ENCODE measurements at places on chromosomes 1 and 21. TPM values are rescaled to one million over a fixed set of nuclear protein-coding genes. Genes with fewer than 3 reads are reported as not detected.

DNA sequence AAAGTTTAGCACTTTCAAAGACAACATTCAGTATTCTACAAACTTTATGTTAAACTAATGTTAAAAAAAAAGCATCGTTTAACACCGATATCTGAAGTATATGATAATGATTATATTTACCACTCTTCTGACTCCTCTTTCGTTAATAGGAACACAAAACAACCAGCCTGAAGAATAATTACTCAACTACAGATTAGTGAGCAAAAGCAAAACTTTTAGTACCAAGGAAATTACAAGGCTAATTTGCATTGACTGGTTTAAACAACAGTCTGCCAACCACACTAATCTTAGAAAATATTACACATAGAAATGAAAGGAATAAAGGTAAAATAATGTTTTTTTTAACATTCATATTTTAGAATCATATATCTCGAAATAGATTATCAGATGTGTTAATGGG, 500.7 kb downstream of the LMO4 start:
- H3K4me3 ChIP-seq, result no peak overlapping the region
- no peak for DNase-seq
- no peaks in the 10 kb centered on the region for H3K27me3 ChIP-seq
- H3K36me3 ChIP-seq, result no peaks in the 10 kb centered on the region

IGFN1 gene
- total RNA-seq, result not detected

GRCh38 chr1:212309967-212310366, 24.8 kb downstream of the PPP2R5A start:
- H3K4me3 ChIP-seq, result no peak overlapping the region
- H3K27me3 ChIP-seq, result no peaks in the 10 kb centered on the region
- peaks cover 19% of the 10 kb centered on the region for H3K36me3 ChIP-seq
- DNase-seq, result no peak
- H3K27ac ChIP-seq, result no peak overlapping the region

GRCh38 chr1:154992721-154993571, 440 bp upstream of the LENEP start:
- H3K27ac ChIP-seq, result no peak overlapping the region
- H3K4me3 ChIP-seq, result no peak overlapping the region
- peak; percentile 60 for DNase-seq
- H3K27me3 ChIP-seq, result no peaks in the 10 kb centered on the region
- peaks cover 6% of the 10 kb centered on the region for H3K36me3 ChIP-seq

GRCh38 chr1:79041666-79042065, 35.1 kb upstream of the ADGRL4 start:
- no peaks in the 10 kb centered on the region for H3K27me3 ChIP-seq
- H3K36me3 ChIP-seq, result no peaks in the 10 kb centered on the region
- H3K27ac ChIP-seq, result no peak overlapping the region
- H3K4me1 ChIP-seq, result no peaks in the 10 kb centered on the region
- no peak for DNase-seq
